ENCODE measurements at places on chromosomes 1 and 21. TPM values are rescaled to one million over a fixed set of nuclear protein-coding genes. Genes with fewer than 3 reads are reported as not detected.

Gene RGS13
- 2.3 TPM for polyA plus RNA-seq

Gene CDC20
- polyA plus RNA-seq: 20.7 TPM

Gene ICOSLG
- 3.0 TPM for polyA plus RNA-seq

Gene PRRX1
- 3.3 TPM for polyA plus RNA-seq

Gene MEGF6
- 13.8 TPM for polyA plus RNA-seq

Gene KIAA0040
- polyA plus RNA-seq: 12.0 TPM

Gene IGSF9
- polyA plus RNA-seq: 107 TPM

Gene PER3
- polyA plus RNA-seq: 5.1 TPM

Gene ATP1A2
- polyA plus RNA-seq: 7.5 TPM

Gene SIK1
- 6.3 TPM for polyA plus RNA-seq

Gene EDN2
- polyA plus RNA-seq: 0.51 TPM

Gene HTR1D
- polyA plus RNA-seq: 0.46 TPM

Gene CD1C
- polyA plus RNA-seq: 0.63 TPM

Gene C1QTNF12
- polyA plus RNA-seq: 50.5 TPM

Gene PDE4B
- polyA plus RNA-seq: 9.3 TPM

Gene MDM4
- 40.1 TPM for polyA plus RNA-seq

Gene NFASC
- polyA plus RNA-seq: 10.1 TPM

Gene GUCA2A
- 68.7 TPM for polyA plus RNA-seq

Gene EEIG2
- polyA plus RNA-seq: 23.8 TPM

Gene PDPN
- 11.9 TPM for polyA plus RNA-seq

Gene F5
- polyA plus RNA-seq: 0.30 TPM

Gene S100A12
- polyA plus RNA-seq: 0.36 TPM

Gene ACOT11
- polyA plus RNA-seq: 33.3 TPM

Gene PPFIA4
- 4.1 TPM for polyA plus RNA-seq

Gene SH3BGR
- polyA plus RNA-seq: 4.1 TPM

Gene RIPPLY3
- 0.24 TPM for polyA plus RNA-seq
